Cortex of kidney (tissue), 1 donor: ENCODE measurements at places on chromosomes 1 and 21.

GRCh38 chr1:39170731-39171667 lies 33.5 kb upstream of the MACF1 start:
- no peak for DNase-seq

GRCh38 chr1:199936441-199936840 lies 91.1 kb upstream of the NR5A2 start:
- no peak for DNase-seq

DNA sequence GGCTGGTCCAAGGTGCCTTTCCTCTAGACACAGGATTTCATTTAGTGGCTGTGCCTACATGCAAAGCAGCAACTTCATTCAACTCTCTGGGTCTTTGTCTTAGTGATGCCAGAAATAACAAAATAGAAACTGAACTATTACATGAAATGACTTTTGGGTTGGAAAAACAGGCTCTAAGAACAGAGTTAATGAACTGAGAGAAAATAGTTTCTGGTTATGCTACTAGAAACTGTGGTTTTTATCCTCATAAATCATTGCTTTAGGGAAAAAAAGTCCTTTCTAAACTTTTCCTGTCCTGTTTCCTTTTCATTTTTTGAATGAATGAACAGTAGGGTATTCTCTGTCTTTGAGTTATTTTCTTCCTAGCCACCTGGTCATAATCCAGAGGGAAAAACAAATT lies 424.0 kb downstream of the KIF26B start:
- DNase-seq = no peak

- DNase-seq = no peak
Measured at GRCh38 chr1:90957497-90957896, 64.3 kb downstream of the ZNF644 start.

- no peak for DNase-seq
Measured at GRCh38 chr1:17755120-17755519, at the start of gene ACTL8. ACTL8 (plus strand) TSS chr1:17755333; CDS start chr1:17823009, 67,676 bp downstream.

GRCh38 chr1:220093361-220094015 lies 444 bp upstream of the IARS2 start:
- no peak for DNase-seq

DNA sequence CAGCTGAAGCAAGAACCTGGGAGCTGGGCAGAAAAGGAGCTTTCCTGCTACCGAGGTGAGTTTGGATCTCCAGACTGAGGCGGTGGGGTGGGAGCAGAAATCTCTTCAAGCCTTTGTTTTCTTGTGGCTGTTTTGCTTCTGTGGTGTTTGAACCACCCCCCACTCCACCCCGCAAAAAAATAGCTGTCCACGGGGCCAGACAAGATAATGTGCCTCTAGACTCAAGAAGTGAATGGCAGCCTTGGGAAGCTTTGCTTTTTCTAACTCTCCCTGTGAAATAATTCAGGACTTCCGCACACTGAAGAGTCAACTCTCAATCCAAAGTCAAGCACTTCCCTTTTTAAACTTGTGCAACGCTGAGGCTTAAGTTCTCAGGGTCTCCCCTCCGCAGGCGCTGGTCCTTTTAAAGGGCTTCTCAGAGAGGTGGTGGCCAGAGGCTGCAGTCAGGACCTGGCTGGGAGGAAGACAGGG lies 159.6 kb upstream of the COA6 start:
- DNase-seq = no peak

DNA sequence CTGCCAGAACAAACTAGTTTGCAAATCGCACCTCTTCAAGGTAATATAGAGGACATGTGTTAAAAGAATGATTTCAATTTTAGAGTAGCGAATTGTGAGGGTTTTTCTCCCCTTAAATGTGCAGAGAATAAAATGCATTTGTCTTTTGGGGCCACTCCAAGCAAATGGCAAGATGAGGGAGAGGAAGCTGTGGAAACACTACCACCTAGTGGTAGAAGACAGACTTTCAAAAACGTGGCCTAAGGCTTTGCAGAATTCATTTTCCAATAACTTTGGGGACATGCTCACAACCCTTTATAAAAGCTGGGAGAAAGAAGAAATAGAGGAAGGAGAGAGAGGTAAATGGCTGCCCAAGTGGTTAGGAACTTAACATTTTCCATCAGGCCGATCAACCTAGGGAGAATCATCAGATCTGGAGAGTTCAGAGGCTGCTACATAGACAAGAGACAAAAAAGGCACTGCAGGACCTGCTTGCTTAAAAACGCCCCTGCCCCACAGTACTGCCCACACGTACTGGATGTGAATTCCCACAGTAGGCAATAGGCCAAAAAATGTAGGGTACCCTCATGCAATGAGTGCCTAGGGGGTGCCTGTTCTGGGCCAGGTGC lies 15.7 kb upstream of the RCAN1 start:
- DNase-seq = no peak

GRCh38 chr1:15637826-15638225 lies 20.6 kb downstream of the DDI2 start:
- no peak for DNase-seq

DNA sequence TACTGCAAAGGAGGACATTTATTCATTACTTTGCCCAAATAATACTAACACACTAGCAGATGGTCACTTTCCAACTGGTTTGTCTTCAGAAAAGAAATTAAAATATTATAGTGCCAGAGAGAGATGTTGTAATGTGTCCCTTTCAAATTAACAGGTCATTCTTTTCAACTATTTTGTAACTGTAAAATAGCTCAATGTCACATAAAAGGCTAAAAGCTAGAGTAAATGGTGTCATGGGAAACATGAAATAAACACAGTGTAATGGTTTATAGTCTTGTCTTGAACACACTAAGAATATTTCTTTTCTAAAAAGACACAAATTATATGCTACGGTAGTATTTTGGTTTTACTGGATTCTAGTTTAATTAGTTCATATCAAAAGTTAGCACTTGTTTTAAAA lies 77.8 kb downstream of the ADGRL2 start:
- no peak for DNase-seq

GRCh38 chr1:107877745-107878144 lies 87.2 kb downstream of the VAV3 start:
- no peak for DNase-seq

DNA sequence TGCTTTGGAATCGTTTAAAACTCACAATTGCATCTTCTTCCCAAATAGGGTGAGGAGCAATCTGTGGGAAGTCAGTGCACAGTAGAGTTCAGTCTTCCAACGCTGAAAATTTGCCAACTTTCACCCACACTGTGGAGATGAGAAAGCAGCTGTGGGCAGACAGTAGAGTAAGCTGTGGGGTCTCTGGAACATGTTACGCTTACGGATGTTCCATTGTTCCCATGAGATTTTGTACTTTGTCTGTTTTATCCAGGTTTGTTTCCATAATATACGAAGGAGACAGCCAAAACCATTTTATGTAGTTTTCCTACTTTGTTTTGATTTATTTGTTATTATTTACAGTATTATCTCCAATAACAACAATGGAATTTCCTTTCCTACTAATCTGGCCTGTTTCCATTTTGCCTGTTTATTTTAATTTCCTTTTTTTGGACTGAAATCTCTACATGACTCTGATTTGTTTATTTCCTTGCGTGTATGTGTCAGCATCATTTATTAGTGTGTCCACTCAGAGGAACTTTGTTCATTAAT lies 65.1 kb upstream of the RGL1 start:
- no peak for DNase-seq

GRCh38 chr1:24161270-24161669 lies 18.3 kb upstream of the IL22RA1 start:
- no peak for DNase-seq

DNA sequence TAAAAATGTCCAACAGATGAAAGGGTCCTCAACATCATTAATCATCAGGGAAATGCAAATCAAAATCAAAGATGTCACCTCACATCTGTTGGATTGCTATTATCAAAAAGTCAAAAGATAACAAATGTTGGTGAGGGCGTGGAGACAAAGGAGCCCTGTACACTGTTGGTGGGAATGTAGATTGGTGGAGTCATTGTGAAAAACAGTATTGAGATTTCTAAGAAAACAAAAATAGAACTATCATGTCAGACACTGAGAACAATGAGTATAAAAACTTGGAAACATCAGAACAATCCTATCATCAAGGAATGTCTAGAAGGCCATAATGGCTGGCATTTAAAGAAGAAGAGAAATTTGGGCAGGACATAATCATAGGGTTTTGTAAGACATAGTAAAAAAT lies 209.2 kb upstream of the PTGFR start:
- DNase-seq = no peak

GRCh38 chr21:34805157-34805556 lies 136.4 kb downstream of the CLIC6 start:
- no peak for DNase-seq

DNA sequence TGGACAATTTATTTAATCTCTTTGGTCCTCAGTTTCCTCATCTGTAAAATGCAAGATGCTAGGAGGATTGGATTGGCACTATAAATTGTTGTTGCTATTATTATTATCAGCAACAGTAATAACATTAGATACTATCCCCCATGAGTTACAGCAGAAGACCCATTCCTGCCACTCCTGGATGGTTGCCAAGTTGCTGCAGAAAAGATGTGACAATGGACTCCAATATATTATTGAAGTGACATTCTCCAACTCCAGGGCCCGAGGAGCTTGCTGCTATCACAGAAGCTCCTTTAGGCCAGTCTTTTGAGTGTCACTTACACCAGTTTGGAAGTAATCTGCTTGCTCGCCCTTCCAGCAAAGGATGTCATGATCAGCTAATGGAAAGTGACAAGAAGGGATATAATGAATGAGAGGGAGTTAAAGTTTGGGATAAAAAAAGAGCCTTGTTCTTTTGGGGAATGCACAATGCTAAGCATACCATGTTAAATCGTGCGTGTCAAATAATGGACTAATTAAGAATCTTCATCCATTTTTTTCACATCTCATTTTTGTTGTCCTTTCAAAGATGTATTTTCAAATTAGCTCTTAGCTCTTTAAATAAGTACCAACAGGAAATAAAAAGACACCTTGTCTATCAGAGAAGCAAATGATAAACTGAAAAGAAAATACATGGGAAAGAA lies 19.5 kb upstream of the PROX1 start:
- DNase-seq = no peak

DNA sequence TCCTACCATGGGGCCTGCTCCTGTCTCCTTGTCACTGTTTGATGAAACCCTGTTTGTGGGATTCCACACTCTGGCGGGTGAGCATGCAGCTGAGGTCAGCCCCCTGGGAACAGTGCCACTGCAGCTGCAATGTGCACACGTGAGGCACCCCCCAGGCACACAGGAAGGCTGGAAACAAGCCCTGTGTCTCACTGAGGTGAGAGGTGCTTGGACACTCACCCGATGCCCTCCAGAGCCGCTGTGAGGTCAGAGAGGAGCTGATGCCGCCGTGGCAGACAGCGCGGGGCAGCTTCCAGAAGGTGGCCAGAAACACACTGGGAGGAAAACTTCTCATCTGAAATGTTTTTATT lies 49.7 kb downstream of the SLX9 start:
- no peak for DNase-seq

DNA sequence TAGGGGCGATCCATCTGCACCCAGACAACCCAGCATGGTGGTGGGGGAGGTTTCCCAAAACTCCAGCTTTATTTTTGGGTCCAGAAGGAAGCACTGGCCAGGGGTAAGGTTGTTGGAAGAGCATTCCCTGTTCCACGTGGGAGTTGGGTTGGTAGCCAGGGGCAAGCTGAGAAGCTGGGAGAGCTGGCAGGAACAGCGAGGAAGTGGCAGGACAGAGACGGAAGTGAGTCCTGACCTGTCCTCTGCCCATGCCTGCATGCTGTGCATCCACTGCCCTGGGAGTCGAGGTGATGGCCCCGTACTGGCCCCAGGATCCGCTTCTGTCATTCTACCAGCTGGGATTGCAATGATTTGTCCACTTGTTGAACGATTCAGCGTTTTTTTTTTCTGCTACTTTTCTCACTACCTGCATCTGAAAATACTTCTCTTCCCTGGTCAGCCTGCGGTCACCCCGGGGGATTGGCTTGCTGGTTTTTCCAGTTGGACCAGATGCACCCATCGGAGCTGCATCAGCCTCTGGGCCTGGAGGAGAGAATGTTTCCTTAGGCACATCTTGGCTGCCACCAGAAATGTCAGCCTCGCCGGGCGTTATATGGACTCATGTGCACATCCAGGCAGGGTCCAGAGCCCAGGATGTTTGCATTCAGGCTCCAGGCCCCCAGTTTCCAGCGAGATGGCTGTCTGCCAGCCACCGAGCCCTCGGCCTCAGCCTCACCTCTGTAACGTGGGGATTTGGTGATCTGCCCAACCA lies 28.3 kb upstream of the TMPRSS2 start:
- DNase-seq = no peak

DNA sequence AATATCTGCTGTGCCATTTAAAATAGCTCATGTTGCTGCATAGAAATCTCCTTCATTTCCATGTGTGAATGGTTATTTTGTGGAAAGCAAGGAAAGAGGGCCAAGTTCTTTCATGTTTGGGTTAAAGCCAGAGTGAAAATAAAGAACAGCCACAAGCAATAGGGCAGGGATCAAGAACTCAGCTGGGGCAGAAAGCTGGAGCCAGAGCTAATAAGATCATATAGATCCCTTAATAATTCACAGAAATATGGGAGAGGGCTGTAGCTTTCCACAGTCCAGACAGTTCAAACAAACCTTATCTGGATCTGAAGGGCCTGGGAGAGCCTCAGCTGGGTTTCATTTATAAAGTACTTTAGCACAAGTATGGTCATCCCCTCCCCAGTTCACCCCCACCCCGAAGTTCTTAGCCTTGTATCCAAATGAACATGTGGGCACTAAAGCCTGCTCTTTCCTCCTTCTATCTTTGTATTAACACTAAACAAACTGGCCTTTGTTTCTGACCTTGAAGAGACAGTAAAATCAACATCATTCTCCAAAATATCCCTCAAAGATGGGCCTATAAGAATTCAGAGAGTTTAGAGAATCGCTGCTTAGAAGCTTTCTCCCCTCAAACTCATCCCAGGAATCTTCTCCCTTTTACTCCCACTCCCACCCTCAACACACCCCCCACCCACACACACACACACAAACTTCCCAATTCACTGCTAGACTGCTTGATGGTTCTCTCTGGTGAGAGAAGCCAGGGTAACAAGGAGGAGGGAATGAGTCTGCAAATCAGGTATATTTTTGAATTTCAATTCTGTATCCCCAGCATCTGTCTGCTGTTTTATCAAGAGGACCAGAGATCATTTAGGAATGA lies 41.7 kb downstream of the UTP25 start:
- no peak for DNase-seq

GRCh38 chr1:171061425-171062143 lies 29.1 kb upstream of the FMO3 start:
- DNase-seq = no peak

DNA sequence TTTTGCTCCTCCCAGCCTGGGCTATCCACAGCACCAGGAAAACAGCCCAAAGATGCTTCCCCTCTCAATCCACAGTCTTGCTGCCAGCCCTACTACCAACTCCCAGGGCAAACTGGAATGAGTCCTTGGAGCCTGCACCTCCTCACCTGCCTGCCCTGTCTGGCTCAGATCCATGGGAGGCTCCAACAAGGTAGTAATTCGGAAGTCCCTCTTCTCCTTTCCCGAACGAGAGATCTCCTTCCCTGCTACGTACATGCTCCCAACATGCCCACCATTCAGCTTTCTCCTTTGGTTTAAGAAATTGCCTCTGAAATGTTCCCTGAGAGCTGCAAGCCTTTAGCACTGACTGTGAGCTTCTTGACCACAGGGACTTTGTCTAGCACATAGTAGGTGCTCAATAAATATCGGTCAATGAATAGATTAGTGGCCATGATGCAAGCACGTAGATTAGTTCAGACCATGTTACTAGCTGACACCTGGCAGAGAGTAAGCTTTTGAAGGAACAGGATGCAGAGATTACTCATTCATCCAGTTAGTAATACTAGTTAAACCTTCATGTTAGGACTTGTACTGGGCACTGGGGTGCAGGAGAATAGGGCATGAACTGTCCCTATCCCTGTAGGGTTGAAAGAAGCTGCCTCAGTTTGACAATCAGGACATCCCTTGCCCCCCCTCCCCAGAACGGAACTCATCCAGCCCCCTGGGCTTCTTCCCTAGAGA lies 80.1 kb downstream of the DISP3 start:
- DNase-seq = no peak

GRCh38 chr1:58779059-58779754 lies 4.6 kb downstream of the JUN start:
- no peak for DNase-seq
